Fibroblast of mammary gland (primary cell): ENCODE measurements at places on chromosomes 5 and 9.

- no peak for DNase-seq
Observed at GRCh38 chr9:4538621-4539020, 48.4 kb downstream of the SLC1A1 start.

DNA sequence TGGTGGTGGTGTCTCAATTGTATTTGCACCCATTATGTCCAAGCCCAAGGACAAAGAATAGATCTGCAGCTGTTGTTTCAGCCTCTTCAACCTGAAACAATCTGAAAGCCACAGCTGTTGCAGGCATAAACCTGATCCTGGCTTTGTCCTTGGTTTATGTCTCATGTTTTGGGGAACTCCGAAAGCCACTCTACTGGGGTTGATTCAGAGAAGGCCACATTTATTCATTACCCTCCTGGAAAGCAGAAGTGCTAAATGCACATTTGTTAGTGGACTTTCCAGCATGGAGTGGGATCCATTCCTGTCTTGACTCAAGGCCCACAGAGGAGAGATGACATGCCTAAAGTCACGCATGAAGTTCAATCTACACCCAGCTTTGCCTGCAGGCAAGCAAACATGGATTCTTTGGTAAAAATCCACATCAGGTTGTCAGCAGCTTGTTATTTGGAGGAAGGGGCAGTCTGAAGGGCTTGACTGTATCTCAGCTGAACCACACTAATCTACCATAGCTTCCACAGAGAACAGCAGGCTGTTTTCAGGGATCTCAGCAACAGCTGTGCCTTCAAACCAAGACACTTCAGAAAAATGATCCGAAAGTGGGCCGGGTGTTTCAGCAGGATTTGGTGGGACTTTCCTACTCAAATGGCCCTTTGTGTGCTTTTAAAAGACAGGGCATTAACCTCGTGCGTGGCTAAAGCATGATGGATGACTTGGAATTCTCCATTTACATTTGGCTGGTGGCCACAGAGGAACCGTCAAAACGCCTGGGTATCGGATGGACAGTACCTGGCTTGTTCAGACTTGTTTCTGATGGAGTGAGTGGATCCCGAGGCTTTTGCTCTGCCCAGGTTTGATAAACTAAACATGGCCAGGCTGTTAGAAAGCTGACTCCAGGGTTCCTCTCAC, 36.2 kb upstream of the ADAM19 start:
- DNase-seq: no peak

DNA sequence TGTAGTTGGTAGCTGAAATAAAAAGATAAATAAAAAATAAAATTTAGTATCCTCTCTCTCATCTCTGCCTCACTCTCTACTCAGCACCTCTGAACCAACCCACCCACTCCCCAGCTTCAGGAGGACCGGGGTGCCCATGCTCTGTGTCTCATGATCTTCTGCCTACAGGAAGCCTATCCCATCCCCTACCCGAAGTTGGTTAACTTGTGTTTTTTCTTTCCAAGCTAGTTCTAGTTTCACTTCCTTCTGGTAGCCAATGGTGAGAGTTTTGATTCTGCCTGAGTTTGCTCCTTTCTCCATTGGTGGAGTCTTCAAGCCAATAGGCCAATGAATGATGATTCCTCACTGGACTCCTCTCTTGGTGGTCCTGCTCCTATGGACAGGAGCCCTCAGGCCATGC, 32.1 kb downstream of the SNX24 start:
- no peak for DNase-seq

- no peak for DNase-seq
Observed at GRCh38 chr9:96871176-96871575, 16.9 kb upstream of the ZNF782 start.

GRCh38 chr5:66134407-66134861, 9.7 kb upstream of the SREK1 start:
- DNase-seq: no peak

GRCh38 chr9:95764533-95765319, 110.8 kb upstream of the ERCC6L2 start:
- DNase-seq: no peak

- DNase-seq: peak; percentile 47
Observed at GRCh38 chr5:135829681-135830383, 4.6 kb upstream of the SLC25A48 start.

GRCh38 chr5:52710310-52710971, 77.3 kb upstream of the ITGA1 start:
- DNase-seq: no peak

GRCh38 chr5:34749431-34749873, 89.5 kb upstream of the TTC23L start:
- DNase-seq: peak; percentile 90

- DNase-seq: peak; percentile 81
Observed at GRCh38 chr9:36132086-36132485, 4.4 kb upstream of the GLIPR2 start.

- no peak for DNase-seq
Observed at GRCh38 chr9:4686112-4686511, 6.7 kb downstream of the CDC37L1 start.

DNA sequence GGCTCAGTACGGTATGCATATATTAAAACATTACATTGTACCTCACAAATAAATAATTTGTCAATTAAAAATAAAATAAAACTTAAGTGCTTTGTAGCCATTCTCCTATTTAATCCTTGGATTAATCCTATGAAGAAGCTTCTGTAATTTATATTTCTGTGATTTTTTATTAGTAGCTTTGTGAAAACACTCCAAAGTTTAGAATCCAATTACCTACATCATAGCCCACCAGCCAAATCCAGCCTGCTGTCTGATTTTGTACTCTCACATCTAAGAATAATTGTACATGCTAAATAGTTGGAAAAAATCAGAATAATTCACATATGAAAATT, 10.4 kb downstream of the MED7 start:
- no peak for DNase-seq

GRCh38 chr5:66344544-66344943, 200.4 kb downstream of the SREK1 start:
- no peak for DNase-seq

DNA sequence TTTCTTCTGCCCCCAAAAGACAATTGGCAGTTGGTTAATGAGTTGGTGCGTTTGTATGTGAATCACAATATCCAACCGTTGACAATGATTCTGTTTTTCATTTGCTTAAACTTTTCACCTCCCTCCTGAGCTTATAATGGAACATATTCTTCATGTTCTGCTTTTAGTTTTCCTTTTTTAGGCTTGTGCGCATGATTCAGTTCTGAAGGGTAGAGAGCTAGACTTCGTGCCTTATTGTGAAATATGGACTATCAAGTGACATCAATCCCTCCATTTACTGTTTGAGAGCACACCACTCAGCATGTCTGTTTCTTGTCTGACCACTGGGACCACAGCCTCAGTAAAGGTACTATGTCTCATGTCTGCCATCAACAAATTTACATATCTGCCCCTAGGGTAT, 30.5 kb upstream of the LPAR1 start:
- peak; percentile 78 for DNase-seq

GRCh38 chr9:36835271-36835996, 198.6 kb downstream of the PAX5 start:
- no peak for DNase-seq

DNA sequence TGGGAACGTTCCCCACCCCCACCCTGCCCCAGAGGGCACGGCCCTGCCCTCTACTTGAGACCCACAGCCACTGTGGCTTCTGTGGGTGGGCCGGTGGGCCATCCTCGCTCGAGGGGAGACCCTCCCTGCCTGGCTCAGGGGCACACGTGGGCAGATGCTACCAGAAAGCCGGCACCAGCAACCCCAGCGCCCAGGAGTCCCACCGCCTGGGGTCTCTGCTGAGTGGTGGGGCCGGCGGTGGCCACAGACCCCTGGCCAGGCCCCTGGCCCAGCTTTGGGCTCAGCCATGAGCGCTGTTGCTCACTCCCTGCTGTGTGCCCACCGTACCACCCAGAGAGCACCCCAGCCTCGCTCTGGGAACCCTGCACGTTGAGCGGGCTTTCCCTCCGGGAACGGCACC, 16.5 kb upstream of the NRARP start:
- DNase-seq: no peak

DNA sequence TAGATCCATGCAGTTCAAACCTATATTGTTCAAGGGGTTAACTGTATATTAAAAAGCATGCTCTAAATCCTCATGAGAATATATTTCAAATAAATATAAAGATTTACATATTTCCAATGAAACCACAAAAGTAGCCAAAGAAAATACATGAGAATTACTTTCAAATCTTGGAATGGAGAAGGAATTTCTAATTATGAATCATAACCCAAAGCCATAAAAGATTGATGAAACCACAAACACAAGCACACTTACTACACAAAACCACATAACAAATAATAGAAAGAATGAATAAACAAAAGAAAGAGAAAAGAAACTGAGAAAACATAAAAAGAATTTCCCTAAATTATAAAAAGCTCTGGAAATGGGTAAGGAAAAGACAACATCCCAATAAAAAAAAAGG, 16.0 kb downstream of the ERP44 start:
- DNase-seq: peak; percentile 50

DNA sequence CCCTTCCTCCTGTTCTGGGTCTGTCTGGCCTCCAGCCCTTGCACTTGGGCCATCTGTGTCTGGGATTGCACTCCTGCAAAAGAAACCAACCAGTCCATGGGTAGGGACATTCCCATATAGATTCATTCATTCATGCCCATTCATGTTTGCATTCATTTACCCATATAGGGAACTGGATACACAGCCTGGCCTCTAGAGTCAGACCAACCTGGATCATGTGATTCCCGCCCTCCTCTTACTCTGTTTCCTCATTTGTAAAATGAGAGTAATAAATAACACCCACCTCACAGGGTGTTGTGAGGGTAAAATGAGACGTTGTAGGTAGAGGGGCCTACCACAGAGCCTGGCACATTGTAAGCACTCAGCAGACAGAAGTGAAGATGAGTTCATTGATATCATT, 8.5 kb downstream of the PCDH12 start:
- no peak for DNase-seq

DNA sequence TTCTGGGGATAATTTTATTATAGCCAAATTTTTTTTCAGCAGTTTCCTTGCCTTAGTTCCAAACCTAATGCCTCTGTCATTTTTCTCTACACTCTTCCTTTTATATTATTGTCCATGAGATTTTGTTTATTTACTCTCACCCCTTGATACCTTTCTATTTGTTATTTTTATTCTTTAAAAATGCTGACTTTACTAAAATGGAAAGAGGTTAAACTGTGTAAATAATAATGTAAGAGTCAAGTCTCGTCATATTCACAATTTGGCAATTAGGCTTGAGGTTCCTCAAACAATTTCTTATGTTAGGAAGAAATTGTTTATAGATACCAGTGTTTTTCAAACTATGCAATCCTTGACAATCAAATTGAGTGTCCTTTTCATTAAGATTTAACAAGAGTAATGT, 428.6 kb upstream of the CDH9 start:
- DNase-seq: no peak
